Activated naive CD4-positive, alpha-beta T cell (primary cell): ENCODE measurements at places on chromosomes 12 and 14.
A peak's percentile ranks its signal among the peaks of the same experiment; 100 is the strongest.

GRCh38 chr12:76106631-76107030 lies 22.1 kb upstream of the NAP1L1 start:
- no peak for DNase-seq

GRCh38 chr12:42729535-42729900 lies 140.0 kb upstream of the PRICKLE1 start:
- no peak for DNase-seq

DNA sequence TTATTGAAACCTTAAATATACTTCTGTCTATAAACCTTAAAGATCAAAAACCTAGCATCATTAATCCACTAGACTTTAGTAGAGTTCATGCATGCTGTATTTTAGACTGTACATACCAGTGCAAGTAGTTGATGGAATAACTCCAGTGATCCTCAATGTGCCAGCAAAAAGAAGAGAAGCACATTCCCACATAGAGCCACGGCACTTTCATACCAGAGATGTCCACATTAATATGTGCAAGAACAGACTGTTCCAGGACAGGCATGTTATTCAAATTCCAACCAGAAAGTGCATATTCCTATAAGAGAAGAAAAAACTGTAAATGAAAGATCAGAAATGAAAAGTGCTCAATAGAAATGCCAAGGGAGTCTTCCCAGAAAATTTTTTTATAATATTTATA lies 55.0 kb downstream of the KDM5A start:
- DNase-seq: no peak

DNA sequence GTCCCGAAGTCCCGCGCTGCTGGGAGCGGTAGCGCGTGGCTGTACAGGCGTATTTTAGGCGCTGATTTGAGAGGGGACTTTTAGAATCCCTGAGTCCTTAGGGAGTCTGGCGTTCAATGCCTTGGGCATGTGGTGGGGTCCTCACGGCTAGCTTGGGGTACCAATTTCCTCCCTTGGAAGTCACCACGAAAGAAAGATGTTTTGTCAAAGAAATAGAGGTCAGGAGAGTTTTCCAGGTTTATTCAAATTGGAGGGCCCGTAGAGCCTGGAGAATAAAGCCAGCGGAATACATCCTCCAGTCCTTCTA lies 63.9 kb downstream of the KLHL28 start:
- no peak for DNase-seq

DNA sequence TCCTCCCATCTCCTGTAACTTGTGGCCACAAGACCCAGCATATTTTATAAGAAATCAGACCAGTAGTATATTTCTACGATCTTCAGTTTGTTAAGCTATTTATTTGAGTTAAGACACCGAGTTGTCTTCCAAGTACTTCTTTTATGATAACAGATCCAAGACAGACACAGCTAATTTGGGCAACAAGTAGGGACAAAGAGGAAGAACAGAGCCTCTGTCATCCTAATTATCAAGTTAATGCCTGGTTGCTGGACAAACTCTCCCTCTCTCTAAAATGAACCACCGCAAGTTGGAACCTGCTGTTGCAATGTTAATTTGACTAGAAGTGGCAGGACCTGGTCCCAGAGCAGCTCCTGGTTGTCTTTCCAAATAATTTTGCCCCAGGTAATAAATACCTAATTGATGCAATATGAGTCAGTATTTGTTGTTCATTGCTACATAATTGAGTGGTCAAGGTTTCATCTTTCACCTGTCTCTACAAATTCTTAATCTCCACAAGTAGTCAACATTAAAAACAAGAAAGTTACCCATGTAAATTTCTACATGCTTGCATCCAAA lies 323.7 kb downstream of the PAWR start:
- no peak for DNase-seq

- DNase-seq: no peak
Observed at GRCh38 chr12:9066183-9066623, 49.5 kb downstream of the A2M start.

DNA sequence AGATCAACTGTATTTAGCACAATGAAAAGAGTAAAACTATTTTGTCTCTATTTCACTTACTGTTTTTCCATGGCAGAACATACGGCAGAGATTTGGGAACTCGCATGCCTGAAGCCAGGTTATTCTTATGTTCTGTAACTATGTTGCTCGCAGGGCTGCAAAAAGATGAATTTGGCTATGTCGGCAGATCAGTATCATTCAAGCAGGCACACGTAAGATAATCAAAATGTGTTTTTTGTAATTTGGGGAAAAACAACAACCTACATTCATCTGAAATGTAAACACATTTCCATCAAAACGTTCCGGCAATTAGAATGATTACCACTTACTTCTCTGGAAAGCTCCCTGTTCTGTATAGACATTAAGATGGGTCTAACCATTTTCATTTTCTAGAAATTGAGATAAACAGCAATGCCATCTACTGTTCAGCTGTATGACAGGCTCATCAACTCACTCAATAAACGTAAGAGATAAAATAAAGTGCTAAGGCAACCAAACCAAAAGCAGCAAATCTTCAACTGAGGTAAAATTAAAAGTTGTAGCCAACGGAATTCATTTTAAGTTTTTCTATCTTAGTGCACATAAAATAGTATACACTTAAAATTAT lies 13.0 kb downstream of the GTSF1 start:
- DNase-seq: no peak

DNA sequence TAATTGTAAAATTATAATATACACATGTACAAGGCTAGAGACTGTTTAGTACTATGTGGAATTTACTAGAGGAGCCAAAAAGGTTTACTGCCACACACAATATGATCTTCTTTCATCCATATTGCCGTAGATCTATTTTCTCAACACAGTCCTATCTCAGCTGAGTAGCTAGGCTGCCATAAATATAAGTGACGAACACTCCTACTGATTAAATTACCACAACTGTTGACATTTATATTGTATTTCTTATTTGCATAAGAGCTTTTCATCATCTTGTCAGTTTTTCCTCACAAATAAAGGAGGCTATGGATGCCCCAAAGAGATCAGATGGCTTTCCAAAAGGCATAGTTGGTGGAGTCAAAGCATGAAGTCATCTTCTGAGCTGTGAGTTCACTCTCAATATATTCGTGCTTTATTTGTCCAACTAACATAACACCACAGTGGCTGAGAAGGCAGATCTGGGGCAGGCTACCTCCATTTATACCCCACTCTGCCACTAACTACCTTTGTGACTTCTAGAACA lies 78.6 kb downstream of the CCDC59 start:
- DNase-seq: no peak

GRCh38 chr12:100216337-100216736 lies 15.7 kb downstream of the ACTR6 start:
- no peak for DNase-seq

DNA sequence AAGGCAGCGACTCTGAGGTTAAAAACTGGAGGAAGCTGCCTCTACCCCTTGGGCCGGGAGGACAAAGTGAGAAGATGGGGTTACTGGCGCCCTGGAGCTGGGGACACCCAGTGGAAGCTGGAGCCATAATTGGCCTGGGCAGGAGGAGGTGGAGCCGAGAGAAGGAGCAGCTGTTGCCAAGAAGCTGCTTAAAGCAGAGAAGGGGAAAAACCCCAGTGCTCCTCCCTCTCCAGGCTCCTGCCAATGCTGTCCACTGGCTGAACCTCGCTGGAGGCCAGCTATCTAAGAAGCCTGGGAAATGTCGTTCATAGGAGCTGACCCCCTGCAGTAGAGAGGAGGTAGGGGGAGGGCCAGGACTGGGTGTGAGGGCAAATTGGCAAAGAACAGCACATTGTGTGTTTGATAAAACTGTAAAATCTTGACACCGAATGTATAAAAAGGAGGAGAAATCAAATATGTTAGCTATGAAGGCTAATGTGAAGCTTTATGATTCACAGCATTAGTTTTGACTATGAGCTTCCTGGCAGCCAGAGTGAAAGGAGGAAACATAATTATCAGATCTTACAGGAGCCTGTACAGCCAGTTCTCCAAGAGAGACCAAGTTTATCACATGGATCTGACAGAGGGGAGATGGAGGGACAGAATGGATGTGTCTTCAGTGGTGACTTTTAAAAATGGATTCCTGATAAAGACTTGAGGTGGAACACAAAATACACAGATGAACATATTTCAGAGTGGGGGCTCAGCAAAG lies 9.5 kb downstream of the HHIPL1 start:
- no peak for DNase-seq

GRCh38 chr14:89298056-89298834 lies 118.8 kb downstream of the FOXN3 start:
- no peak for DNase-seq

- DNase-seq: no peak
Observed at GRCh38 chr12:90938451-90938850, 16.5 kb downstream of the CCER1 start.

GRCh38 chr14:105204206-105204930 lies 23.3 kb upstream of the NUDT14 start:
- no peak for DNase-seq

- DNase-seq: no peak
Observed at GRCh38 chr14:95555053-95555452, 20.2 kb downstream of the GLRX5 start.

GRCh38 chr14:23028799-23029198 lies 5.9 kb downstream of the PSMB5 start:
- DNase-seq: no peak

GRCh38 chr12:2212971-2213869 lies 160.4 kb downstream of the CACNA1C start:
- no peak for DNase-seq

DNA sequence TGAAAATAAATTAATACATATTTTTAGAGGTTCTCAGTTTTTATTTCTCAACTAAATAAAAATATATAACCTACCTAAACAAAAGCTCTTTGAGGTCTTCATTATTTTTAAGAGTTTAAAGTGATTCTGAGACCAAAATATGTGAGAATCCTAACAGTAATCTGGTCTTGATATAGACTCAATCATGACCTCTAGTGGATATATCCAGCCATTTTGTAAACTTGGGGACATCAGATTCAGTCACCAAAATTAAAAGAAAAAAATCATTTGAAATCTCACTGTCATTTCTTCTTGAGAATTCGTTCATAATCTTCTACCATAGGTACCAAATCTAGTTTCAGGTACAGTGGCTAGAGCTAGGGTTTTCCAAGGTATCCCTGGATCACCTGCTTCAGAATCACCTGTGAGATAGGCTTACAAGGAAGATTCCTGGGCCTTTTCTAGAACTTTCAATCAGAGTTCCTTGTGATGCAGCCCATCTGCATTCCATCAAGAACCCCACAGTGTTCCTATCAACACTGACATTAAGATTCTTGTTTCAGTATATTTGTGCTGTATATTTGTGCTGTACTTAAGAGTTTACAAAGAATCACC lies 214.9 kb downstream of the ADAMTS20 start:
- no peak for DNase-seq

DNA sequence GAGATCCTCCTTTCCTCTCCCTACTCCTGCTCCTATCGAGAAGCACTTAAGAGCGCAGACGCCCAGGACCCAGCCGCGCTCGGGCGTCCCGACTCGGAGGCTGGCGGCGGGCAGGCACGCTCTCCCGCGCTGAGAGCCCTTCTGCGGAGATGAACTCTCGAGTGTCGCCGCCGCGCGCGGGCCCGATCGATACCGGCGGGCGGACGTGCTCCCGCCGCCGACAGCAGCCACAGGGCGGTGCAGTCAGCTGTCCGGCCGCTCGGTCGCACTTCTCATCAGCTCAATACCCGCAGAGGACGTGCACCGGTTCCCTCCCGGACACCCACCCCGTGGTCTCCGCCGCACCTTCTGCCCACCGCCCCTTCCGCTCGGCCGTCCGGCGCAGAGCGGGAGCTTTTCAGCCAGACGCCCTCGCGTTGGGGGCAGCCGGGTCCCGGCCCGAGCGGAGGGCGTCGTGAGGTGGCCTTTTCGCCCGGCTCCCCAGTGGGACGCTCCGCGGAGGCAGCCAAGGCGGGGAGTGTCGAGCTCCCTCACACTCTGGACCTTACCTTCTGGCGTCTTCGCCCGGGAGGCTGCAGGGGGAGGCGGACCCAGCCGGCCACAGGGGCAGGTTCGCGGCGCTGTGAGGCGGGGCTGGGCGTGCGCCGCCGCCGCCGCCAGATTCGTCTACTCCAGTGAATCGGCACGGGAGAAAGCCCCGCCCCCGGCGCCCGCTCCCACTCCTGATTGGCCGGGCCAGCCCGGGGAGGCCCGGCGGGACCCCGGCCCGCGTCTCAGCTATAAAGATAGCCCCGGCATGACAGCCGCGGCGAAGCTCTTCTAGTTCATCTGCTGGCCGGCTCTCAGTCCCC lies at the start of gene INSM2:
INSM2 (plus strand) TSS at position 808 of the 851 bp plus-strand sequence. CDS start 89 bp downstream, outside the sequence.
- peak; percentile 34 for DNase-seq
